CD8-positive, alpha-beta T cell (primary cell): ENCODE measurements at places on chromosomes 5 and 9.

DNA sequence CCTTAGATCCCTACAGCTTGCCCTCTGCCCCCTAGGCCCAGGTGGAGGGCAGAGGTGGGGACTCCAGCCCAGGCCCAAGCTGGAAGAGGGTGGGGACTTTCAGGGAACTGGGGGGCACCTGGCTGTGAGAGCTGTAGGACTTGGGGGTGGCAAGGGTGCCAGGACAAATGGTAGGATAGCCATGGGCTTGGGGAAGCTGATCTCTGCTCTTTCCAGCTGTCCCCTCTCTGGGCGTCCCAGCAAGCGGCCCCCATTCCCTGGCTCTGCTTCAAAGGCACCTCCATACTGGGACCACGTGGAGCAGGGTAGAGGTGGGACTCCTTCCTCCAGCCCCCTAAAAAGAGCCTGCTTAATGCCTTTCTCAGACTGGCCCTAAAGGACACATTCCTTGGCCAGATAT lies 385 bp downstream of the LTC4S start:
- DNase-seq = no peak

- DNase-seq = no peak
Measured at GRCh38 chr5:36478646-36479317, 127.6 kb upstream of the SLC1A3 start.

GRCh38 chr5:34498572-34498971 lies 157.6 kb upstream of the RAI14 start:
- no peak for DNase-seq

GRCh38 chr5:18375641-18376040 lies 741.4 kb downstream of the TAF11L14 start:
- DNase-seq = no peak

DNA sequence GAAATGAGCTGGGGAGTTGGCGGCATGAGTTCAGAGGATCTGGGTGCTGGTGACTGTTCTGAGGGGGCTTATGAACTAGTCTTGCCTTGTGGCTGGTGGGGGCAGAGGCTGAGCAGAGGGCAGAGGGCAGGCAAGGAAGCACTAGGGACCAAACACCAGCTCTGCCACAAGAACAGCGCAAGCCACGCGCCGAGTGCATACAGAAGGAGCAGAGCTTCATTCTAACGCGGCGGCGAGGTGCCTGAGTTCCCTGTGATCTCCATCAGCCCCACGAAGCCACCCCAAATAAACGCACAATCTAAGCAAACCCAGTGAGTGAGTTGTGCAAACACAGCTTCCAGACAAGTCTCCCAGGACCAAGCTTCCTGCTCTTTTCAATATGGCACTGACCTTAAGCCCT lies 110.6 kb upstream of the ALDH1B1 start:
- DNase-seq = no peak
